ENCODE measurements at places on chromosomes 6 and 20.

DNA sequence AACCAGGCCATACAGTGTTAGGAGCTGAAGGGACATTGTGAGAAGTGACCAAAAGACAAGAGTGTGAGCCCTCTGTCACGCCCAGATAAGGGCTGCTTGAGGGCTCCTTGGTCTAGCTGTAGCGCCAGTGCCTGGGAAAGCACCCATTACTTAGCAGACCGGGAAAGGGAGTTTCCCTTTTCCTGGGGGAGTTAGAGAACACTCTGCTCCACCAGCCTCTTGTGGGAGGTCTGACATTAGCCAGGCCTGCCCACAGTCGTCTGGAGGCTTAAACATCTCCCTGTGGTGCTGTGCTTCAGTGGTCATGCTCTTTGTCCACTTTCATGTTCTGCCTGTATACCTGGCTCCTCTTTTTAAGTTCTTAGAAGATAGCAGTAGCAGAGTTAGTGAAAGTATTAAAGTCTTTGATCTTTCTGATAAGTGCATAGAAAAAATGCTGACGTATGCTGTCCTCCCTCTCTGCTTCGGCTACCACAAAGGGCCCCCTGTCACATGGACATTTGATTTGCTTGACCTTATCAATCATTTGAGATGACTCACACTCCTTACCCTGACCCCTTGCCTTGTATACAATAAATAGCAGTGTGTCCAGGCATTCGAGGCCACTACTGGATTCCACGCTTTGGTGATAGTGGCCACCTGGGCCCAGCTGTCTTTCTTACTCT is 201.5 kb upstream of the ECI2 start:
- peak; percentile 93 for DNase-seq

- no peak for DNase-seq
Measured at GRCh38 chr6:70593118-70593486, 26.4 kb downstream of the SDHAF4 start.

DNA sequence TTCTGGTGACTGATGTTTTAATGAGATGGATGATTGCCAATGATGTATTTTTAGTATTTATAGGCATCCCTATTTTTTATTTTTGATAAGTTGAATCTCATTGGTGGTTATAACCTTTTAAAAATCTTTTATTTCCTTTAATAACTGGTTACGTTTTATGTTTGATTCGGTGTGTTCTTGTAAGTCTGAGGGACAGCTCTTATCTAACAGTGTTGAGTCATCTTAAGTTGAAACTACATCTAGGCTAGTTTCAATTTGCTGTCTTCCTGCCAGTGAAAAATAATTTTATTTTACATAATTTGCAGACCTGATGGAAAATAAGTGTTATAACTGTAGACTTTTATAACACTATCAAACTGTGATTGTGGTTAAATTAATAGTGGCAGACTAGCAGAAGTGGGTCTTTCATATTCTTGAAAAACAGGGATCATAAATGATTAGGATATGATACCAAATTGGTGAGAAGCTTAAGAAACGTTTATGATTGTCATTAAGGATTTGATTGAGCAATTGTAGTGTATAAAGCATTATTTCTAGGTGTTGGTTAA is 4.6 kb downstream of the AFDN start:
- DNase-seq, result no peak

DNA sequence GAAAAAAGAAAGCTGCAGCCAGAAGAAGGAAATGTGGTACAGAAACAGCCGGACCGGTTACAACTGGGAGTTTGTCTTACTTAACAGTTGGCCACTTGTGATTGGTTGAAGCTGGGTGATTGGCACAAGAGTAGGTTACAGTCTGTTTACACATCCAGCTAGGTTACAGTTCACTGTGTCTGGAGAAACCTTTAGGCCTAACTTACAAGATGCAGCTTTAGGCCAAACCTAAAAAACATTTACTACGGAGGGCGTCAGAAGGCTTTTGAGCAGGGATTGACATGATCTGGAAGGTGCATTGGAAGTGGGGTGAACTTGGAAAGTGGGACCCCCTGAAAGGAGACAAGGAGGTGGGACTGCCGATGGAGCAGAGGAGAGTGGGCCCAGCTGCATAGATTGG is 122.3 kb downstream of the BANF2 start:
- no peak for DNase-seq

DNA sequence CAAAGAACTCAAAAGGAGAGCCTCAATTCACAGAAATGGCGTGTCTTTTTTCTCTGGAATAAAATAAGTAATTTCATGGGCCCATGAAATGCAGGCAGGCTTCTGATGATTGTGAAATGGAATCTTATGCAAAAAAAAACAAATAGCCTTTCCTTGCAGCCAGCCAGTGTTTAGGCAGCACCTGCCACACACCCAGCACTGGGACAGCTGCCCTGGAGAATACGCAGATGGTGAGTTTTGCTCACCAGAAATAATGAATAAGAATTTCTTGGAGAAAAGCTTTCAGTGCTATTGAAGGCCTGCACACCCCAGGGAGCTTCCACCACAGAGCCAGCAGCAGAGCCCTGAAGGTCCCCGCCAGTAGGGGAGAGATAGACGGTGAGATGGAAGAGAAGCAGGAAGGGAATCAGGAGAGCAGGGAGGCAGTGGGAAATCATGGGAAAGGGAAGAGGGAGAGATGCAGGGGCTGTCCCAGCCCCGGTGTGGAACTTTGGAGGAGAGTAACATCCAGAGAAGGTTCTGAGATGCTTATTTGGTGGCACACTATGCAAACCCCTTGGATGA is 54.9 kb downstream of the PXDC1 start:
- DNase-seq, result no peak

DNA sequence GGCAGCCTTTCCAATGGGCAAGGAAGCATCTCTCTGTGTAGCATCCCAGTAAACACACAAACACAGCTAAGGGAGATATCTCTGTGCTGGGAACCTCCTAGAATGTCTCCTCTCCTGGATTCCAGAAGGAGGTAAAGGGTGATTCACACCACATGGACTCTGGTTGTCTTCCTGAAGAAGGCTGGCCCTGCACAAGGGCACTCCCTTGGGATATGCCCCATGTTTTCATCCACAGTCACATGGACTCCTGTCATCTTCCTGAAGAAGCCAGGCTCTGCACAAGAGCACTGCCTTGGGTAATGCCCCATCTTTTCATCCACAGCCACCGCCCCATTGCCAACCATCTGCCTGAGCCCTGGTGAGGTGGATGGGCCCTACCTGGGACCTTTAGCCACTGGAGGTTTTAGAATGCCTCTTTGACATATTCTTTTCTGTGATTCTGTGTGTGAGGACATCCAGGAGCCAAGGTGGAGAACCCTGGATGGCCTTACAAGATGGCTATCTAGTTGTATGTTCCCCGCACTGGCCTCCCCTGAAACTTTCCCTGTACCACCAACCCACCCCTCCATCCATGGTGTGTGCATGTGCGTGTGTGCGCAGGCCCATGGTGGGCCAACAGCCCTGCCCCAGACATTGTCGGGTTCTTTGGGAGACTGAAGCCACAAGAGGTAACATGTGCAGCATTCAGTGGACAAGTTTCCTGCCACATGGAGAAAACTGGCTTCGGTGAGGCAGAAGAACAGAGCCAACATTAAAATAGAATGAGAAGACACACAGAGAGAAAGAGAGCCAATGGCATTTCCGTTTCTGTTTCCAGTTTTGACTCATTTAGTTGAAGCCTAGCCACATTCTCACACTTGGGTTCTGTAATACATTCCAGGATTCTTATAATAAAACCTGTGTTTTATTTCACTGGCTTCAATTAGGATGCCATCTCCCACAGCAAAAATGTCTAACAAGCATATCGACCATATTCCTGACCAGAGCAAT is 110.2 kb upstream of the CST7 start:
- DNase-seq, result no peak

- no peak for DNase-seq
Measured at GRCh38 chr6:87257565-87257964, 64.8 kb upstream of the SMIM8 start.

Data from OCI-M1 (cell line).